ENCODE measurements at places on chromosomes 2 and 18.

GRCh38 chr2:235713189-235713588 lies 219.3 kb downstream of the AGAP1 start:
- DNase-seq, result no peak

DNA sequence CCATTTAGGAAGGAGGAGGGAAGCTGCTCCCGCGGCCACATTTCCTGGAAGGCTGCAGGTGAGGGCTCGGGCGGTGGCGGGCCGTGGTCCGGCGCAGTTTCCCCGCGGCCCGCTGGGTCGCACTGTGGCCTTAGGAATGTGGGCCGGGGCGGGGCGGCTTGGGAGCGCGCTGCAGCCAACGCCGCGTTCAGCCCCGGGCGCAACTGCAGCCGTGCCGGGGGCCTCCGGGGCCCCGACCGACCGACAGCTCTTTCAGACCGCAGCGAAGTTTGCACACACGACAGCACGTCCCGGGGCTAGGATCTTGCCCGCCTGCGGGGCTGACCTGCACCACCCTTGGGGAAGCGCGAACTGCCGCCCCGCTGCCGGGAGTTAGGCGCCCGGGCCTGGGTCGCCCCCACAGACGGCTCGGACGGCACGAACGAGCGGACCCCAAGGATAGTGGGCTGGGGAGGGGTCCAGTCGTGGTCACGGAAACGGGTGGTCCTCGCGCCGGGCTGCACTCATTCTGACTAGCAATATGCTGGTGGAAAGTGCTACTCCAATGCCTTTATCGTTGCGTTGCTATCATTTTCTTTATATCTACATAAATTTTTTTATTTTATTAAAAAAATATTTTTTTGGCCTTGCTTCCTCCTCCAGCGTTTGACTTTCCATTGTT lies 69.9 kb upstream of the DLX2 start:
- no peak for DNase-seq

- no peak for DNase-seq
These were observed 234.5 kb upstream of the CHST9 start for GRCh38 chr18:27419646-27420045.

- no peak for DNase-seq
These were observed 12.8 kb upstream of the MYO3B start for GRCh38 chr2:170165129-170165528.

GRCh38 chr2:172790404-172790803 lies 54.8 kb downstream of the RAPGEF4 start:
- no peak for DNase-seq

DNA sequence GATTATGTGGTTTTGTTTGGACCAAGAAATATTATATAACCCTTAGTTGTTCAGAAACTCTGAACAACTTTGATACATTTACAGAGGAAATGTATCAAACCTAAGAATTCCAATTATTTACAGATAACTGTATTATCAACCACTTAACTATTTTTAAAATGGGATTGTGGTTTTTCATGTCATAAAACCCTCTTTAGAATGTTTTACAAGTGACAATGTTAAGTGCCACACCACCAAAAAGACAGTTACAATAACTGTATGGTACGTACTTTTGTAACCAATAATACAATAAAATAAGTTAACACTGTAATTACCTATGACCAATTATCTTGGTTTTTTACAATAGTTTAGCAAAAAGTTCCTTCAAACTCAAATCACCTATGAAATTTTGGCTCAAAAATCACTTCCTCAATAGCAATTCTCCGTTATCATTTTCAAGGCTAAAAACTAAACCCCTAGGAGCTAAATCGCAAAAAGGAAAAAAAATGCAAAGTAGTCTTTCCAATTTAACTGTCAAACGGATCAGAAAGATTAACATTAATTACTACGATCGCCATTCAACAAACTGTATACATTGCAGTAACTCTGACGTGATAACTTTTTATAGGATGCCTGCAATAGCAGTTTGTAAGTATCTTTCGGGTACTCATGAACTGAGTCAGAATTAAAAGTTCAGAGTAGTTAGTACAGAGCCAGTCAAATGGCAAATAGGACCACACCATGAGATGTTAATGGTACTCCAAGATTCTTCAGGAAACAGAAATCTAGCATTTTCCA lies 1.5 kb downstream of the ROCK1 start:
- no peak for DNase-seq

- DNase-seq, result no peak
These were observed 54.9 kb downstream of the ACTR2 start for GRCh38 chr2:65282477-65283053.

- no peak for DNase-seq
These were observed 508.3 kb downstream of the TSN start for GRCh38 chr2:122263746-122264145.

DNA sequence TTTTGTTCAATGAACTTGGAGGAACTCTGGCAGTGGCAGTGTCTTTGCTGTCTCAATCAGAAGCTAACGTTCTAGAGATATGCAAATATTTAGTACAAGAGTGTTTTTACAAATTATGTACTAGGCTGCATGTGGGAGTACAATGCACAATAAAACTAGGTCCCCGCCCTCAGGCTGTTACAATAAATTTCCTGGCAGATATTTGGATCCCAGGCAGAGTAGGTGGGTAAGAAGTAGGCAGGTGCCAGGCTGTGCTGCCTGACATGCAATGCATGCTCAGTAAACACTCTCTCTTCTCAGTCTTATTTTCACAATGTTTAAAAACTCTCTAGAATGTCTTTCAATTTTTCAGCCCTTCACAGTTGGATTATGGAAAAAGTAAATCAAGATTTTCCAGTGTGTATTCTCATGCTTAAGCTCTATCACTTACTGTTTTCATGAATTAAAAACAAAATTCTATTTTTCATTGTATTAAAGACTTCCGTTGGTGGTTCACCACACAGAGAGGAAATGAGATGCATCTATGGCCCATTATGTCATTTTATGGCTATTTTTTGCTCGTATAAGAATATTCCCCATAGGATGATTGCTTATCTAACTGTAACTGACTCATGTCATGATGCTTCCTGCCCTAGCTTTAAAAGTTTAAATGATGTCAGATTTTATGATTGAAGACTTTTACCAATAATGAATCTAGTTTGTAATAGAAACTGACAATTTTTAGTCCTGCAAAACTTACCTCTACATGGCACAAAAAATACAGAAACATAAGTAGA lies 346.1 kb downstream of the RND3 start:
- DNase-seq, result no peak

DNA sequence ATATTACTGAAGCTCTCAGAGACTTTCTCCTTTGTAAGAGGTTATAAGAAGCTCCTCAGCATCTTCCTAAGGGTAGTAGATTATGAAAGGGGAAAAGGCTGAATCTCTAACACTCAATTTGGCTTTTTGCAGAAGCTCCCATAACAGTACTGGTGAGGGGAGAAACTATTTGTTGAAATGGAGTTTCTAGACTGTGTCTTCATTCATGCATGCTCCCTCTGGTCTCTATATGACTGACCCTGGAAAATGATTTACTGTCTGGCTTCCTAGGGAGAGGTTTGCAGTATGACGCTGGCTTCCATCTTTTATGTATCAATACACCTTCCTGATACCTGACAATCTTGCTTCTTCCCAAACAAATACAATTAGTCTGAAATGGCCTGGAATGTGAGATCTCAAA lies 63.9 kb downstream of the LDAH start:
- DNase-seq, result no peak

GRCh38 chr2:51213826-51214225 lies 181.9 kb upstream of the NRXN1 start:
- no peak for DNase-seq

DNA sequence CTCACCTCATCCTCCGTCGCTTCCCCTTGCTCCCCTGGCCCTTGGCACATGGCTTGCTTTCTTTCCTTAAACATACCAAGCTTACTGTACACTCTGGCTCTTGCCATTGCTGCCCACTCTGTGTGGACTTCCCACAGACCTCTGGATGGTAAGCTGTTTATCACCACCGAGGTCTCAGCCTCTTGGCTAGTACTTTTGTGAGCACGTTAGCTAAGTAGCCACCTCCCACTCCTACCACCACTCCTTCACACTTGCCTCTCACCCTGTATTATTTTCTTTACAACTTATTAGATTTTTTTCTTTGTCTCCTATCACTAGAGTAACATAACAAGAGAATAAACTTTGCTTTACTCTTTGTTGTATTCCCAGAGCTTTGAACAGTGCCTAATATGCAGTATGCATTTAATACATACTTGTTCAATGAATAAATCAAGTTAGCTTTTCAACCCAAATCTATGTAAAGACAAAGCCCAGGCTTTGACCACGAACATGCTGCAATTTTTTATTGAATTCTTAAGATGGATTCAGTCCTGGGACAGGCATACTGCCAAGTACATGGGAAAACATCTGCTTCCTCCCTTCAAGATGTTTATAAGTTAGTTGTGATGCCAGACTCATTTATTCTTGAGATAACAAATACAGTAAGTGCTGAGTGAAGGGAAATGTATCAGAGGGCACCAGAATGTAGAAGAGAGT lies 25.0 kb upstream of the MSGN1 start:
- no peak for DNase-seq

DNA sequence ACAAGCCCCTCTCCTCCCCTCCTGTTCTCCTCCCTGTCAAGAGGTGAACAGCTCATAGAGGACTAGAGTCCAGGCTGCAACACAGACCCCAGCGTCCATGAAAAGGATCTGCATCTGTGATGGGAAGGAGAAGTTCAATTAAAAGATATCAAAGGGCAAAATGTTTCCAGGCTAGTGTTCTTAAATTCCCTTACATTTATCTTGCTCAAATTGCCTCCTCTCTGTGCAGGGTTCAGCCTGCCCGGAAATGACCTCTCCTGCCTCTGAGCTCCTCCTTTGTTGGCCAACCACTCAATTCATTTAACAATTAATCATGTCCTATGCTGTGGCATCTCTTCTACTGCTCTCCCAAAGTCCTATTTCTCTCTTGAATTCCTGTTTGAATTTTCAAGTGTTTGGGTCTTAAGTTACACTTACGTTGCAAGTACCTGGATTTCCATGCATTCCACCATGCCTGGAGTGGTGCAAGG lies 105.3 kb downstream of the TSN start:
- no peak for DNase-seq

Data from esophagus squamous epithelium (tissue), 5 donors.